ENCODE measurements at places on chromosomes 1 and 21.

GRCh38 chr1:175343945-175344344, 151.4 kb upstream of the KIAA0040 start:
- DNase-seq = no peak

DNA sequence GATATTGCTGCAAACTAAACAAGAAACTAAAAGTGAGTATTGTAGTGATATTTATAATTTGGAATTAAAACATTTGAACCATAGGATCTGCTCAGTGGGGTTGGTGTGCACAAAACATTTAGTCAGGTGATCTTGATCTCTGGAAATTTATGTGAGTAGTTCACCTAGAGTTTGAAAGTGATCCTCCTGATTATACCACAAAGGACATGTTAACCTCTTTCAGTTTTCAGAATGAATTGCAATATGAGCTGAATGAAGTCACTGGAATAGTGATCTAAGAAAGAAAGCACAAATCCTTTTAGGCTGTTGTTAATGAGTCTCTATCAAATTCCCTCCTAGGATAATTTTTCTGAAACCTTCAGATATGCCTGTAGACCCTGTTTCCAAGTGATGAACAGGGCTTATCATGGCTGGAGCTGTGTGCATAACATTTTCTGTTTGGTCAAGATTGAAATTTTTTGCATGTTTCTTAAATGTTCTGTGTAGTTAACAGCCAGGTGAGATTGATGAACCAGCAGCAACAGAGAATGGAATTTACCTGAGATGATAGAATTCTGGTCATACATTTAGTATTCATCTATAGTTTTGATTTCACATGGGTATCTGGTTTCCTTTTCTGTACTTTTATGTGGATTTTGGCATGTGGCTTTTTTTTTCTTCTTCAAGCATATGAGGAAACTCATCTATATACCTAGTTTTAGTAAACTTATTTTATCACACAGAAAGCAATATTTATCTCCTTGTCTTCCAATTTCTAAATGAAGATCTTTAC, 25.5 kb downstream of the CDC14A start:
- no peak for DNase-seq

GRCh38 chr21:42624095-42624790, 29.2 kb upstream of the PDE9A start:
- DNase-seq = no peak

GRCh38 chr1:27531959-27532685, 42.2 kb upstream of the WASF2 start:
- DNase-seq = no peak

GRCh38 chr1:160247053-160247452, 15.3 kb downstream of the DCAF8 start:
- no peak for DNase-seq

DNA sequence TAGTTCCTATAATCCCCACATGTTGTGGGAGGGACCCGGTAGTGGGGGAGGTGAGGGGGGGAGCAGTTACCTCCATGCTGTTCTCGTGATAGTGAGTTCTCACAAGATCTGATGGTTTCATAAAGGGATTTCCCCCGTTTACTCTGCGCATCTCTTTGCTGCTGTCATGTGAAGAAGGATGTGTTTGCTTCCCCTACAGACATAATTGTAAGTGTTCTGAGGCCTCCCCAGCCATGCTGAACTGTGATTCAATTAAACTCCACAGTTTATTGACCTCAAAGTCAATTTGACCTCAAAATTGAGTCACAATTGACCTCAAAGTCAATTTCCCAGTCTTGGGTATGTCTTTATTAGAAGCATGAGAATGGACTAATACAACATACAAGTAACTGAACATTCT, 19.7 kb downstream of the DPH5 start:
- DNase-seq = no peak

- no peak for DNase-seq
These were observed 92.6 kb downstream of the ARHGEF10L start for GRCh38 chr1:17632106-17632505.

GRCh38 chr1:74834261-74834660, 101.3 kb downstream of the TYW3 start:
- DNase-seq = no peak

GRCh38 chr1:233357595-233358397, 30.3 kb downstream of the MAP3K21 start:
- no peak for DNase-seq

GRCh38 chr1:26405281-26405915, 5.2 kb upstream of the LIN28A start:
- DNase-seq = no peak

- DNase-seq = no peak
These were observed 78.0 kb downstream of the LAMC2 start for GRCh38 chr1:183263886-183264602.

- no peak for DNase-seq
These were observed 400.1 kb downstream of the NEGR1 start for GRCh38 chr1:71882226-71882625.

- no peak for DNase-seq
These were observed 221.4 kb upstream of the PKN2 start for GRCh38 chr1:88462488-88463261.

DNA sequence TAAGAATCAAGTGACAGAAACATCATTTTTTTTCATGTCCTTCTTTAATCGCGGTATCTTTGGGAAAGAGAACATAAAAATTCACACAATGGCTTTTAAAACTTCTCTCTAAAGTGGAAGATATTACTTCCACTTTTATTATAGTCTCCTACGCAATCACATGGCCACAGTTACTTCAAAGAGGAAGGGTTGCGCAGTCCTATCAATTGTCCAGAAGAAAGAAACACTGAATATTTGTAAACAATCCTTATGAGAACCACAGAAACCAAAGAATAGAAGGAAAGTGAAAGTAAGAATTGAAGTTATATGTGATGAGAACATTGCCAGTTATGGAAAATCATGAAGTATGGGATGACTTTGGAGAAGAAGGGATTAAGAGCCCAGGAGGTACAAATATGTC, 32.6 kb downstream of the CFH start:
- DNase-seq = no peak

DNA sequence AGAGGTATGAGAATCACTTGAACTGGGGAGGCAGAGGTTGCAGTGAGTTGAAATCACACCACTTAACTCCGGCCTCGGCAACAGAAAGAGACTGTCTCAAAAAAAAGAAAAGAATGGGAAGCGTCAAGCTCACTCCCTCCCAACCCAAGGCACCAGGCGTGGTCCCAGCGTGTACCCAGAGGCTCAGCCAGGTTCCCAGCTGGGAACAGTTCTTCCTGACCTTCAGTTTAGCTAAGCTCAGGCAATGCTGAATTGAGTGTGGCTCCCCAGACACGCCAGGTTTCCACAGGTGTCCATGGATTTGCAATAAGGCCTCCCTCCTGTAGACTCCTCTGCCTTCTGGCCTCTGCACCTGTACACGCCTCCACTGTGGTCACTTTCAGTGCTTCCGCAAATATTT, 140.7 kb upstream of the TMEM51 start:
- DNase-seq = no peak

- no peak for DNase-seq
These were observed 1391.3 kb downstream of the PLA2G4A start for GRCh38 chr1:188220051-188220450.

DNA sequence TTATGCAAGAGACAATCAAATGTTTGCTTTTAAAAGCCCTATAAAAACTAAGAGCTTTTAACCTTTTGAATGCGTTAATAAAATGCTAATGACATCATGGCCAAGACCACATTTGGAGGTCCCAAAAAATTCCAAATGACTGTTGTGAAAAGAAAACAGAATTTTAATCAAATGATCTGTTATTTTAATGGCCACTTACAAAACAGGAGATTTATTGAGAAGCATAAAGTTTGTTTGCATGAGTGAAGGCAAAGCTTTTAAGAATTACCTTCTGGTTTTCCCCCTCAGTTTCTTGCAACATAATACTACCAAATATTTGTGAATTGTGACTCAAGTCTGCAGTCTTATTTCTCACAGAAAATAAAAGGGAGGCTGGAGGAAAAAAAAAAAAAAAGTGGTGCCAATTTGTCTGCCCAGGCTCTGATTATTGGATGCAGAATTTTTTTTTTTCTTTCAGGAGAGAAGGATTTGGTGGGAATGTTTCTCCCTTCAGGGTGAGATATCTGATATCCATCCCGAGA, 60.7 kb downstream of the GORAB start:
- no peak for DNase-seq

GRCh38 chr21:44732263-44732662, 20.9 kb upstream of the TSPEAR start:
- DNase-seq = no peak

- peak; percentile 60 for DNase-seq
These were observed 1.3 kb downstream of the KDM5B start for GRCh38 chr1:202806845-202807450.

DNA sequence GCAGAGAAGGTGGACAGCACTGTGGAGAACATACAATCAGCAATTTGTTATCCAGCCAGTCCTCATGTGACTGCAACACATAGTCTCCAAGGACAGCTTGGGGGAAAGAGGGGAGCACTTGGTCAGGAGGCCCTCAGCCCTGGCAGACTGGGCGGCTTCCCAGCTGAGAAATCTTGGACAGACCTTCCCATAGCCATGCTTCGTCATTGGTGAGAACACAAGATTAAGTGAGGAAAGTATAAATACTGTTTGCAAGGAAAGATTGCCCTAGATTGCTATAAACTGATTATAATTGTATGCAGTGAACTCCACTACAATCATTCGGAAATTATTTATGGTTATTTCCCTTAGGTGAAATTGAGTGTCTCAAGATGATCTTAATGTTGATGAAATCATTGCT, 131.5 kb downstream of the LMX1A start:
- no peak for DNase-seq

Data from activated T-cell treated with anti-CD3 and anti-CD28 coated beads, Interleukin-2, amount 50 U/mL, for 24 hours (primary cell).